Activated naive CD4-positive, alpha-beta T cell treated with anti-CD3 and anti-CD28 coated beads for 36 hours (primary cell): ENCODE measurements at places on chromosomes 12 and 14.
A peak's percentile ranks its signal among the peaks of the same experiment; 100 is the strongest.

- DNase-seq = no peak
These were observed 19.8 kb upstream of the DHRS7 start for GRCh38 chr14:60184905-60185555.

- peak; percentile 26 for DNase-seq
These were observed 1.3 kb downstream of the NKX2-8 start for GRCh38 chr14:36580856-36581831.

DNA sequence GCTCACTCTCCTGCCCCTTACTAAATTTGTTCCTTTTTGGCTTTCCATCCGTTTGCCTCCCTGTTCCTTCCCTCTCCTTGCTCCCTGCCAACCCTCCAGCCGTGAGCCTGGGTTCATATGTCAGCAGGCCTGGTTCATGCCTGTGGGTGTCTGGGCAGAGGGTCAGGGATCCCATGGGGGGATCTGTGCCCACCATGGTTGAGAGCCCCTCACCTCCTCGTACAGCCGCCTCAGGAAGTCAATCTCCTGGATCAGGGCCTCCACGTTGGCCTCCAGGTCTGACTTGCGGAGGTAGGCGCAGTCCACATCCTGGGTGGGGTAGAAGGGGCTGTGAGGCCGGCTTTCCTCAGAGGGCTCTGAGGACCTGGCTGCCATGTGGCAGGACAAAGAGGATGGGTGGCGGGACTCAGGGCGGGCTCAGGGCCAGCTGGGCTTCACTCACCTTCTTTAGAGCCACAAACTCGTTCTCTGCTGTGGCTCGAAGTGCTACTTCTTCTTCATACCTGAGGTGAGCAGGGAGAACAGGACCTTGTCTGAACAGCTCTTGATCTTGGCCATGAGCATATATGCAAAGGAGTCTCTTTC is 3.6 kb downstream of the KRT83 start:
- DNase-seq = no peak

DNA sequence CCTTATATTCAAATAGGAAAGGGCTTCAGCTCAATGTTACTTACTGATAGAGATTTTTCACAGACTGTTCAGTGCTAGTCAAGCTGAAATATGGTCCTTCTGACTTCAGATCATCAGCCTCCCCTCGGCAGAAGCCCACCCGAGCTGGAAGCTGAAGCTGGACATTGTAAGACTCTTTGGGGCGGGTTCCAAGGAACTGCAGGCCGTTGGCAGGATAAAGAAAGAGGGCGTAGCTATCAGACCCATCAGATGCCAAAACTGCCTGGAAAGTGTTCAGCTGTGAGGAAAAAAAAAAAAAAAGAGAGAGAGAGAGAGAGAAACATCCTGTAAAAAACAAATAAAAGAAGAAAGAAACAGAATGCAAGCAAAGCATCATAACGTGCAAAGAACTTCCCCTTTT is 8.8 kb downstream of the NID2 start:
- no peak for DNase-seq

DNA sequence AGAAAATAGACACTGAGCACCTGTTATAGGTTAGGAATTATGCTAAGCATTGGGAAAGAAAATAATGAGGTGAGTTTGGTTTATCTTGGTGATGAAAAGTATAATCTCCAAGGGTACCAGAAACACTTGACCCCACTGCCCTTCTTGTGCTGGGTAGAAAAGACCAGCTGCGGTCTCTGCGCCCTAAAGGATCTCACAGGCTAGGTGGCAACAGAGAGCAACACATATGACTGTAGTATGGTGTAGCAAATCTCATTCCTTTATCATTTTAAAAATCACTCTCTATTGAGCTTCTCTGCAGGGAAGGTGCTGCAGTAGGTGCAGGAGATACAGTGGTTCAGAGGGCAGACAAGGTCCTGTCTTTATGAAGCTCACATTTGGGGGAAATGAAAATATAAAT is 26.1 kb downstream of the NRXN3 start:
- no peak for DNase-seq

DNA sequence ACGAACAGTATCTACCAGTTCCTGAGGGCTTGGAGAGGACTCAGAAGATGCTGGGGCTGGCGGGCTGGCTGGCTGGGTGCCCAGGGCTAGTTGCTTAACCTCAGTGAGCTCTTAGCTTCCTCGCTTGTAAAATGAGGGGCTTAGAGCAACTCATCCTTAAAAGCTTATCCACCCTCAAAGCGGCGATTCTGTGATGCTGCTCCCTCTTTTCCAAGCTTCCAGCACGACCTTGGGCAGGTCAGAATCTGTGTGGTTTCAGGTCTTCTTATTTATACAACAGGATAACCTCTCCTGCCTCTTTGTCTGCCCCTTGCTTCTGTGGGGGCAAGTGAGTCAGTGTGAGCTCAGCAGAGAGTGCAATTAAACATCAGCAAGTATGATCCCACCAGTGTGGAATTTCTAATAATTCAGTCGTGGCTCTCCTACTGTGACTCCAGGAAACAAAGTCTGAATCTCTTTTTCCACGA is 281.8 kb downstream of the KSR2 start:
- DNase-seq = no peak

GRCh38 chr12:55957106-55957859 is 8.6 kb downstream of the PMEL start:
- DNase-seq = no peak

GRCh38 chr12:125794401-125794800 is 729.2 kb downstream of the AACS start:
- no peak for DNase-seq

- DNase-seq = no peak
These were observed 2.1 kb downstream of the SIX4 start for GRCh38 chr14:60722107-60722356.

DNA sequence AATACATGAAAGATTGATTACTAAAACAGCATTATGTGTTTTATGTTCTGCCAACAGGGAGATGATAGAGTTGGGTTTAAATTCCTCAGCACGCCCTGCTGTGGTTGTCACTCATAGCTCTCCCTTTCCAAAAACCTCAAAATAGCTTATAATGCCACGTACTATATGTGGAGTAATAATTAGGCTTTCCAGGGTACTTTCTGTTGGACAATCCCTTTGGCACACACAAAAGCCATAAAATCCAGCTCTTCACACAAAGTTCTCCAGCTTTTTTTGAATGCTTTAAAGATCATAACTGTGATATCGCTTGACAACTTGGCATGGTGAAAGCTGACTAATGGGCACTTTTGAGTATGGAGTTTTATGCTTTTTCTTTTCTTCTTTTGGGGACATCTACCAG is 145.3 kb upstream of the DCN start:
- DNase-seq = no peak

DNA sequence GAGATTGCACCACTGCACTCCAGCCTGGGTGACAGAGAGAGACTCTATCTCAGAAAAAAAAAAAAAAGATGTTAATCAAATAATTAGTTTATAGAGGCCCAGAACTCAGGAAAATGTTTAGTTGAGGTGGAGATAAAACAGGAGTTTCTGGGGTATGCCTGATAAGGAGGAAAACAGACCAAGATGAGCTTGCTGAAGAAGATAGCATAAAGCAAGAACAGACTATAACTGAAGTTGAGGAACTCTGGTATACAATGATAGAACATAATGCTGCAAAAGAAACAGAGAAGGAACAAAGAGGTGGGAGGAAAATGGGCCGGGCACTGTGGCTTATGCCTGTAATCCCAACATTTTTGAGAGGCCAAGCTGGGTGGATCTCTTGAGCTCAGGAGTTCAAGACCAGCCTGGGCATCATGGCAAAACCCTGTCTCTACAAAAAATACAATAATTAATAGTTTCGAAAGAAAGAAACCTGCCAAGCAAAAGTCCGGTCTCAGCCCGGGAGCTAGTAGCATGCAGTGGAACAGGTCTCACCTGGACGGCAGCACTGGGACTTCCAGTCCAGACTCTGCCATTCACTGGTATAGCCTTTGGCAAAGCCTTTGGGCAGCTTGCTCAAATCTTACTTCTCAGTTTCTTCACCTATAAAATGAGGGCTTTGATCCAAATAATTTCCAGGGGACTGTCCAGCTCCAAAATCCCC is 25.4 kb downstream of the SLC35E3 start:
- no peak for DNase-seq

DNA sequence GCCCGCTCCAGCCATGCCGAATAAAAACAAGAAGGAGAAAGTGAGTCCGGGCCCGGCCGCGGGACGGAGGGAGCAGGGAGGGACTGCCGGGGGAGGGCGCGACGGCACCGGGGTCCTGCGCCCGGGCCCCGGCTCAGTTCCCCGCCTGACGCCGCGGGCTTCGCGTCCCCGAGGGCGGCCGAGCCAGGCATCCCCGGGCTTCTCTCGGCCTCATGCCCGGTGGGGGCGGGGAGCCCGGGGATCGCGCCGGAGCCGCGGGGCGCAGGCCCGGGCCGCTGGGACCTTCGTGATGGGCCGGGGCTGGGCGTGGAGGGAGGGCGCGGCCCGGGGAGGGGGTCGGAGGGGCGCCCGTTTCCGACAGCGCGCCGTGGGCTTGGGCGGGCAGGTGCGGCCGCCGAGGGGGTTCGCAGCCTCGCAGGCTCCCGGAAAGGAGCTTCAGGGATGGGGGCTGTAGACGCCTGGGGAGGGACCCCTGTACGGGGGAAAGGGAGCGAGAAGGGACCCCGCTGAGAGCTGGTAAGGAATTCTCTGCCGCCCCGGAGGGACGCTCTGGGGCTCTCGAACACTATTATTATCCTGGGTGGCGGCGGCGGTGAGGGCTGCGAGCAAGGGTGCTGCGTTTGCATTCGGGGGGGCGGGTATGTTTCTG is 496 bp downstream of the PPP2R5C start:
- DNase-seq = peak; percentile 53
